Upper lobe of left lung (tissue), 6 donors: ENCODE measurements at places on chromosomes 2 and 18. TPM values are rescaled to one million over a fixed set of nuclear protein-coding genes. Genes with fewer than 3 reads are reported as not detected.

DNA sequence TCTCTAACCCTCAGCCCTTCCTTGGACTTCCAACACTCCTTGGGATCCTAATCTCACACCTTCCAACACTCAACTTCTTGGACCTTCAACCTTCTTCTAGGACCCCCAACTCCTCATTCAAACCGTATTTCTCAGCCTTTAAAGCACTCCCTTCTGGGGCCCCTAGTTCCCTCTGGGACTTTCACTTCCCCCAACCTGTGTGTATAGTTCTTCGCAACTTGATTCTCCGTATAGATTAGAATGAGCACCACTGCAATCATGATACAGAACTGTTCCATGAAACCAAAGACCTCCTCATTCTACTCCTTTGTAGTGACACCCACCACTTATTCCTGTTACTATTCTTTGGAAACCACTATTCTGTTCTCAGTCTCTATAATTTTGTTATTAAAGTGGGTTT is 62.0 kb upstream of the NFU1 start:
- DNase-seq, result no peak

DNA sequence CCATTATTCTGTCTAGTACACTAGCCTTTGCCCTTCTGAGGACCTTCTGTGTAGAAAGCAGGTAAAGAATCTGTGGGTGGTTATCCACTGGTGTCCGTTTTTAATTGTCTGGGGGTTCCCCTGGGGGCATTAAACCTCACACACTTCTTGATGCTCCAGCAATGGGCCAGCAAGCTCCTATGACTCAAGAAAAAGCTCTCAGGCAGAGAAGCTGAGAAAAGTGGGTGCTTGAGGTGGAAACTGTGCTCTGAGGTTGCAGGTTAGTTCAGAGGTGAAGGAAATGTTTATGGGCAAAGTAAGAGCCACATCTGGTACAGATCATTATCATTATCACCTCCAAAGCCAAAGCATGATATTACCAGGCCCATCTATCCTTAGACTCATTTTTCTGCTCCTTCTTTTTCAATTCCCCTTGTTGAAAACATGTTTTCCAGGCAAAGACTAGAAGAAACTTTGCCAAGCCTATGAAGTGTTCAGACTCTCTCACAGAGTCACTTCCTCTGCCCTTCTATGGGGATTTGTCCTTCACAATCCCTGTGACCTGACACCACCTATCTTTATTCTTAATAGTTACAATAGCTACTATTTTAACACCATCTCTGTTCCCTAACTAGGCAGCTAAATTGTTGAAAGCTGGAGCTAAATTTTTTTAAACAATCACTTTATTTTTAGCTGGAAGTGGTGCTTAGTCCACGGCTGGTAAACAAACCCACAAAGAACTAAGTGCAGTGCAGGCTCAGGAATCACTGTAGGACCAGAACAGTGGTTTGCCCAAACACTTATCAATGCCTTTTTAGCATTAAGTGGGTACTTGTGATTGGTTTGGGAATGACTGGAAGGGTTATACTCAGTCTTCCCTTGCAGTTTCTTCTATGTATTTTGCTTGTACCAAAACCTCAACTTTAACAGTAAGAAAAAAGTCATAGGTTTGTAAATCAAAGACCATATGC is 512.8 kb upstream of the POU3F3 start:
- DNase-seq, result no peak

DNA sequence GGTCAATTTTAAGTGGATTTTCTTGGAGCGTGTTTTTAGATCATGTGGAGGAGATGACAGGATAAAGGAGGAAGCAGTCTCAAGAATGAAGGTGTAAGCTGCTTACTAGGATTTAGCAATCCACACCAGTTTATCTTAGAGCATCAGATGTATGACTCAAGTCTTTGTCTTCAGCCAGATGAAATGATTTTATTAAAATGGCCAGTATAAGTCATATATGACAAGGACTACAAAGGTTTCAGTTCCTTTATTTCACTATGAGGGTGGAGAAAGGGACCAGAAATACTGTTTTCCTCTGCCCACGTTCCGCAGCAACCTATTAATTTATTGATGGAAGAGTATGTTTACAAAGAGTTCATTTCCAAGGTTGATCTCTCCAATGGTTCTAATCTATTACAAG is 970.5 kb upstream of the SLC39A10 start:
- no peak for DNase-seq

- no peak for DNase-seq
Observed at GRCh38 chr2:197307236-197307932, 3.2 kb downstream of the ANKRD44 start.

- DNase-seq, result no peak
Observed at GRCh38 chr2:232385660-232386489, 7.3 kb downstream of the ALPP start.

GRCh38 chr2:142841788-142842187 is 35.7 kb upstream of the KYNU start:
- DNase-seq, result no peak

DNA sequence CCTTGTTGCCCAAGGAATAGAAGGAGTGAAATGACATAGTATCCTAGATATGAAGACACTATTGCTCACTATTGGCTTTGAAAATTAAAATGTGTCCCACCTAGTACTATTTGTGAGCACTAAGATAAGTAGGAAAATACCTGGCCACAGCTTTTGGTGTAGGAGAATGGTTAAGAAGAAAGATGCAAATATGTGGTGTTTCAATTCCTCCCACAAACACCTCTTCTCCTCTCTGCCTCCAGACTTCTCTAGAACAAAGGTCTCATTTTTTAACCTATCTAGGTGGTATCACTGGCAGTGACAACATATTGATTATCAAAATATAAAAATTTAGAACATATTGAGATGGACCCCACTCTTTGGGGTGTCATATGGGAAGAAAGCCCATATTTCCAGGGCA is 929.9 kb upstream of the FANCL start:
- no peak for DNase-seq

DNA sequence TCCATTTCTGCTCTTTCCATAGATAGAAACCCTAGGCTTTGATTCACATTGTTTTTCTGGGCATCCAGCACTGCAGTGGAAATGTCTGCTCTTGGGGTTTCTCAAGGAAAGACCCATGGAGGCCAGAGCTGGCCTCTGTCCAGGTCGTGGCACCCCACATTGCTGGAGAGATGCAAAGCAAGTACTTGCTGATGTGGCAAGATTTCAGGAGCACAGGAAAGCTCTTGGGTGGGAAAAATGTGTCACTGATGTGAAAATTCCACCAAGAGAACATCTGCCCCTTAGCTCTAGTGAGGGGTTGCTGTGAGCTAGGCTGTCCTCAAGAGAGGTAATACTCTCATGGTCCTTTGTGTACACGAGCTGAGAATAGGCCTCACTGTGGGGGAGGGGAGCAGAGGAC is 156.1 kb upstream of the SIX3 start:
- no peak for DNase-seq

GRCh38 chr18:70411307-70411706 is 122.5 kb downstream of the SOCS6 start:
- DNase-seq, result no peak

GRCh38 chr2:208565690-208566416 is 159.3 kb downstream of the PTH2R start:
- no peak for DNase-seq

ALPP gene
- total RNA-seq, result 24.6 TPM
